ENCODE measurements at places on chromosomes 3 and 15.

DNA sequence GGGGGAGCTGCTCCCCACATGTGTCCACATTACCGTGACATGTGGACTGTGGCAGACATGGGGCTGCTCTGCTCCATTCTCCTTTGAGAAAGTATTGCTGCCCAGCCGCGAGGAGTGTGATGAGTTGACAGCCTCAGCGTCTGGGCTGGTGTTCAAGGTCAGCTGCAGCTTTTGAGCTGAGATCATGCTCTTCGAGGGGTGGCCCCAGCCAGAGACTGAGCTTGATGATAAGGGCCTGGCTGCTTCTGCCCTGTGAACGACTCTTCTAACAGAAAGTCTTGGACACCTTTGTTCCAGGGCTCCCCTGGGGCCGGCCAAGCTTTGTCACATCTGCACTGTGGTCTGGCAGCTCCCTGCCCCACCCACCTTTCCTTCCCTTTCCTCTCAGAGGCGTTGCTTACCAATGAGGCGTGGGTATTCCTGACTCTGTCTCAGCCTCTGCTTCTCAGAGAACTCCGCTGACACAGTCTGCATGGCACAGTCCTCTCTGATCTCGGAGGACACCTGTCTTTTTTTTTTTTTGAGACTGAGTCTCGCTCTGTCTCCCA lies 86.6 kb downstream of the CHRD start:
- DNase-seq, result no peak

- no peak for DNase-seq
Observed at GRCh38 chr3:137332297-137332696, 374.5 kb downstream of the IL20RB start.

- no peak for DNase-seq
Observed at GRCh38 chr3:195187609-195188425, 83.1 kb downstream of the XXYLT1 start.

DNA sequence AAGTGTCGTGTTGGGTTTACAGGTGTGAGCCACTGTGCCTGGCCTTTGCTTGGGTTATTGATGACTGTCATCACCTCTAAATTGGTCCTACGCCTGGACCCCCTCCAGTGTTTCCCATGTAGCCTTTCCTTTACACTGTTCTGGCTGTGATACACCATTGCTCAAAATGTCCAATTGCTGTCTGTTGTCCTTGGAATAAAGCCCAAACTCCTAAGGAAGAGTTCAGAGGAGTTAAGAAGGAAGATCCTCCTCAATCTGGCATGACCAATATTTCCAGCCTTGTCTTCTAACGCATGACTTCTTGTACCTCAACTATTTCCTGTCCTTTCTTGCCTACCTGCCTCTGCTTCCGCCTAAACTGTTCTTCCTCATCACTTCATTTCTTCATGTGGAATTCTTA lies 113.1 kb downstream of the POLR2M start:
- no peak for DNase-seq
